ENCODE measurements at places on chromosomes 2 and 18. TPM values are rescaled to one million over a fixed set of nuclear protein-coding genes. Genes with fewer than 3 reads are reported as not detected.

KLF11 gene
- total RNA-seq = 29.6 TPM

GREB1L gene
- not detected for total RNA-seq

SCN7A gene
- total RNA-seq = not detected

- H3K4me3 ChIP-seq = peak overlapping the region; percentile 58
- peak; percentile 28 for DNase-seq
- H3K4me1 ChIP-seq = peaks cover 25% of the 10 kb centered on the region
- no peaks in the 10 kb centered on the region for H3K36me3 ChIP-seq
- H3K27me3 ChIP-seq = peaks cover 40% of the 10 kb centered on the region
Measured at GRCh38 chr2:36356298-36356989, 866 bp downstream of the CRIM1 start.

DNA sequence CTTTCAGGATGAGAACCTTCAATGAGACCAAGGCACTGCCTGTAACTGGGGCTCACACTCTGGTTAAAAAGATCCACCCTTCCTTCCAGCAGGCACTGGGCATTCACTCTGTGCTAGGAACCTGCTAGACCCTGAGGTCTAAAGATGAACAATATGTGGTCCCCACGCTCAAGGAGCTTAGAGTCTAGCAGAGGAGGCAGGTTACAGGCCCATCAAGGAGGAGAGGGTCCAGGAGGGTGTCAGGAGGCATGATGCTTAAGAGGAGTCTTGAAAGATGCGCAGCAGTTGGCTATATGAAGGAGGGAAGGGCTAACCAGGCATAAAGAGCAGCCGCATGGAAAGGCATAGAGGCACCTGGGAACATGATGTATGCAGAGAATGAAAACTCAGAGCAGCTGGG, 4.5 kb downstream of the ANKRD53 start:
- peaks cover 25% of the 10 kb centered on the region for H3K36me3 ChIP-seq
- H3K4me3 ChIP-seq = no peak overlapping the region
- peaks cover 24% of the 10 kb centered on the region for H3K4me1 ChIP-seq
- H3K27ac ChIP-seq = no peak overlapping the region
- H3K27me3 ChIP-seq = no peaks in the 10 kb centered on the region

DNA sequence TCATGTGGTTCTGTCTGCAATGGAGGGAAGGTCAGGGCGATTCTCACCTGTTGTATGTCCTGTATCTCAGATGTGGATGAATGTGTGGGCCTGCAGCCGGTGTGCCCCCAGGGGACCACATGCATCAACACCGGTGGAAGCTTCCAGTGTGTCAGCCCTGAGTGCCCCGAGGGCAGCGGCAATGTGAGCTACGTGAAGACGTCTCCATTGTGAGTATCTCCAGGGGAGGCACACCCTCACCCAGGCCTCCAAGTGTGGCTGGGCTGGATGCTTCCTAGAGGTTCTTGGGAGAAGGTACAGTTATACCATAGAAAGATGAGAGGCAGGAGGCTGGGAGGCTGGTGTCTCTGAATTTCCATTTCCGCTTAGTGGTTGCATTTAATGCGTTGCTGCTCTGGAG, 46.9 kb downstream of the FBLN7 start:
- H3K27me3 ChIP-seq = no peaks in the 10 kb centered on the region
- peaks cover 83% of the 10 kb centered on the region for H3K4me1 ChIP-seq
- no peak for DNase-seq
- peak overlapping the region; percentile 27 for H3K27ac ChIP-seq
- H3K4me3 ChIP-seq = no peak overlapping the region

DNA sequence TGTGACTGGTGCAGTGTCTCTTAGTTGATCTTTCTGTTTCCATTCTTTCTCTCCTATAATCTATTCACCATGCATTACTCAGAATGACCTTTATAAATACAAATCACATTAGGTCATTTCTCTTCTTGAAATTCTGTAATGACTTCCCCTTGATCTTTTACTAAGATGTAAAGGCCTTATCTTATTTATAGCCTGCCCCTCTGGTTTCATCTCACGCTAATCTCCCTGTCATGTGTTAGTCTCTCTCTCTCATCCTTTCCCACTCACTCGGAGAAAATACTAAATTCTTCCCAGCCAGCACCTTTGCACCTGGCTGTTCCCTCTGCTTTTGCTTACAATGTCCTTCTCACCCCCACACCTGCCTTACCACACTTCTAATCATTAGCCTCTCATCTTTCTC, 530.8 kb downstream of the ADCYAP1 start:
- H3K27ac ChIP-seq = no peak overlapping the region
- no peaks in the 10 kb centered on the region for H3K4me1 ChIP-seq
- no peak for DNase-seq
- no peak overlapping the region for H3K4me3 ChIP-seq
- H3K27me3 ChIP-seq = no peaks in the 10 kb centered on the region

DNA sequence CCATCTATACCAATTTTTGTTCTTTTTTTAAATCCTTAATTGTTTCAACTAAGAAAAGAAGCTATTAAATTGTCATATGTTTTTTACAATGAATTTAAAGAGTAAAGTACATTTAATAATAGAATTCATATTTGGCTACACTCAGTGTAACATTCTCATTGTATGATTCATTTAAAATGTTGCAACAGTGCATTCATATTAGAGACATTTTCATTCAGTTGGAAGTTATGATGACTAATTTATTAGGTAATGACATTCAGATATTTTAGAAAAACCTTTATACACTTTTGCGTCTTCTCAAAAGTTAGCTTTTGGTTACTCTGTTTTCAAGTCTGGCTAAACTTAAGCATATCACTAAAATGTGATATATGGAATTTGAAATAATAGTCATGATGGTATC, 887.5 kb upstream of the NRXN1 start:
- no peaks in the 10 kb centered on the region for H3K4me1 ChIP-seq
- H3K27ac ChIP-seq = no peak overlapping the region
- H3K27me3 ChIP-seq = no peaks in the 10 kb centered on the region
- H3K4me3 ChIP-seq = no peak overlapping the region
- H3K36me3 ChIP-seq = no peaks in the 10 kb centered on the region

DNA sequence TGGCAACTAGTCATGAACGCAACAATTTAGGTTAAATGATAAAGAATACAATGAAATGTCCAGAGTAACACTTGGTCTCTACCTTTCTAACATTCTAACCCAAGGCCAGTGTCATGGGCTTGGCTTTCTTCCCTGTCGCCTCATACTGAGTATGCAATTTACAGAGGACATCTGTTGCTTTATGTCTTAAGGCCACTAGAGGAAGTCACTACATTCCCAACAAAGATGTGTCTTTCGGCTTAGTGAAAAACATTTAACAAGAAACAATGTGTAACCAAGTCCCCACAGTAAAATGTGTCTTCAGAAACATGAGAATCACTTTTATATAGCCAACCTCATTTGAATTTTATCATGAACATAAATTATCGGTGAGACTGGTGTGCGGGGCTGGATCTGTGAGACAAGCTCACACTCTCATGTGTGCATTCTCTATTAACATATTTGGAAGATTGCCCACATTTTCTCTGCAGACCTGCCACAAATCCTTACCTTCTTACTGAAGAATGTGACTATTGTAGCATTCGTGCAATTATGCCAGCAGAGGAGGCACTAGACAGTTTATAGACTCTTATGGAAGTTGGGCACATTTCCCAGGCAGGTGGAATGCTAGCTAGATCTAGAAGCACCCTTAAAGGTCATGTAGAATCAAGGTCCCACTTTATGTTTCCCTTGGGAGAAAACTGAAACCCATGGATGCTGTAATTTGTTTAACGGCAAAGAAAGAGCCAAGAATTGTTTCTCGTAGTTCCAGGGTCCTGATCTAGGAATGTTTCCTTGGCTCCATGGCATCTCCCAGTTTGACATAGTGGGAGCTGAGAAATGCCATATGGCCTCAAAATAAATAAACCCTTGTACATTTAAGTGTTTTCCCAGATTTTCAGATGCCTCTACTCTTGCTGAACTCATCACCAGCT, 101.8 kb downstream of the CD226 start:
- H3K4me3 ChIP-seq = no peak overlapping the region
- no peak for DNase-seq
- no peaks in the 10 kb centered on the region for H3K36me3 ChIP-seq
- H3K4me1 ChIP-seq = no peaks in the 10 kb centered on the region

ALK gene
- total RNA-seq = not detected

STARD6 gene
- total RNA-seq = not detected

DNA sequence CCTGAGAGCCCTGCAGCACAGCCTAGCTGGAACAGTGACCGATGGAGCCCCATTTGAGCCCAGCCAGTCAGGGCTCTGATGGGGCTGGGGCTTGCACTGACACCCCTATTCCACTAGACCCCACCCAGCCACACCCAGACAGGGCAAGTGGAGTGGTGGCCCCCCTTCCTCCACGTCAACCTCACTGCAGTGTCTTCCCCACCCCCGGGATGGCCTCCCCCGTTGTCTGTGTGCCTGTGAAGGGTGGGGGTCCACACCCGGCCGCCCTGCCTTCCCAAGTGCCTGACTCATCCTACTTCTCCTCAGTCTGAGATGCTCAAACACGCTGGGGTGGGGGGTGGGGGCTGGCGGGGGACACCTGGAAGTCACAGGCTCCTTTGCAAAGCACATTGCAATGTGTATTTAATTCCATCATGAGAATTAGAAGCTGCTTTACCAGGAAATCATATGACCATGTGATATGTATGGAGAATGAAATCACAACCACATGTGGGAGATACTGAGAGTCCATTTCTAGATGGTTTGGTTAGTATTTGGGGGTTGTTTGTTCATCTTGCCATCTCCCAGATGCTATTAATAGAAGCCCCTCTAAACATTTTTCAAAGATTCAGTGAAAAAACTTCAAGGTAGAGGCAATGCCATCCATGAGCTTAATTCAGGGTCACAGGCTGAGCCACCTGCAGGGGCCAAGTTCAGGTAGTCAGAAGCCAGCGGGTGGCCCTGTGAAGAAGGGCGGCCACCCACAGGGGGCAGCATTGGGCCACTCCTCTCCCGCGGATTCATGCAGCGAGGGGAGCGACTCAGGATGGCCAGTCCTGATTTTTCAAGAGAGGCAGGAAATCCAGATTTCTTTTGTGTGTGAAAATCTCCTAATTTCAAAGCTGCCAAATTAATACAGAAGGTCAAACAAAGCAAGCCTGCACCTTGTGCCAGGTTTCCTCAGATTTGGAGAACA, 22.7 kb upstream of the GMPPA start:
- no peaks in the 10 kb centered on the region for H3K27me3 ChIP-seq
- H3K27ac ChIP-seq = no peak overlapping the region
- no peak overlapping the region for H3K4me3 ChIP-seq
- H3K36me3 ChIP-seq = no peaks in the 10 kb centered on the region
- DNase-seq = peak; percentile 35

DNA sequence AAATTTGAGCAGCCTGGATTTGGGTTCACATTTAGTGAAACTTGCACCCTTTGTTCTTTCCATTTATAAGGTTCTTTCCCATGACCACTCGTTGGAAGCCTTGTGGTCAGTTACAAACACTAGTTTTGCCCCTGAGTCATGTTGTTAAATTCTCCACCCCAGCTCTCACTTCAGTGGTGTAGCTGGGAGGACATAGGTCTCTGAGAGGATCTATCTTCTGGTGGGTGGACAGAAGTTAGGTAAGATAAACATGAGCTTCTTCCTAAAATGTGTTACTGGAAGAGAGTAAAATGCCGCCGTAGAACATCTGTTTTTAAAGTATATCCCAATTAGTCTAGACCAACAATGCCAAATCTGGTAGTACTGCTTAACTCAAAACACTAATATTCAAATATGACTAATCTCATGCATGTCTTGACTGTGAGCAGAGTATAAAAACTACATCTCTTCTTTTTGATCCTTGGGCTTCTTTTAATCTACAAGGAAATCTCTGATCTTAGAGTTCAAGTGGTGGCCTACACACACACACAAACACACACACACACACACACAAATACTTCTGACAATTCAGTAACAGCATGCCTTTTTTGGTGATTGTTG, 162.6 kb upstream of the FN1 start:
- H3K36me3 ChIP-seq = no peaks in the 10 kb centered on the region
- no peaks in the 10 kb centered on the region for H3K4me1 ChIP-seq
- no peak overlapping the region for H3K4me3 ChIP-seq
- no peak overlapping the region for H3K27ac ChIP-seq
- H3K27me3 ChIP-seq = no peaks in the 10 kb centered on the region
- no peak for DNase-seq

FEV gene
- total RNA-seq = not detected

DNA sequence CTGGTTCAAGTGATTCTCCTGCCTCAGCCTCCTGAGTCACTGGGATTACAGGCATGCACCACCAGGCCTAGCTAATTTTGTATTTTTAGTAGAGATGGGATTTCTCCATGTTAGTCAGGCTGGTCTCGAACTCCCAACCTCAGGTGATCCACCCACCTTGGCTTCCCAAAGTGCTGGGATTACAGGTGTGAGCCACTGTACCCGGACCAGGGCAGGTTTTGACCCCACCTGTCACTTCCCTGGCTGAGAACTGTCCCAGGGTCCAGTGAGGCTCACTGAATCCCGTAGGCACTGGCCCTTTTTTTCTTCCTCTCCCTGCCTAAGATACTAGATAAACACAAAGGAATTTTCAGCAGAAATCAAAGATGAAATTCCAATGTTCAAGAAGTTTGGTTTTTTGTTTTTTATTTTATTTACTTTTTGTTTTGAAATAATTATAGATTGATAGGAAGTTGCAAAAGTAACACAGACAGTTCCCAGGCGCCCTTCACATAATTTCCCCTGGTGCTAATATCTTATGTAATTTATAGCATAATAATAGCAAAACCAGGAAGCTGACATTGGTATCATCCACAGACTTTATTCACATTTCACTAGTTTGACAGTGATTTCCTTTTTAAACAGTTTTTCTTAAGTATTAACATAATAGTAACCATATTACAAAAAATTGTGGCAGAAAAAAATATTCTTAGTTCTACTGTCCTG, 52.4 kb upstream of the B3GNT7 start:
- no peaks in the 10 kb centered on the region for H3K36me3 ChIP-seq
- no peak overlapping the region for H3K4me3 ChIP-seq
- H3K27me3 ChIP-seq = no peaks in the 10 kb centered on the region
- no peak for DNase-seq
- H3K4me1 ChIP-seq = no peaks in the 10 kb centered on the region

DNA sequence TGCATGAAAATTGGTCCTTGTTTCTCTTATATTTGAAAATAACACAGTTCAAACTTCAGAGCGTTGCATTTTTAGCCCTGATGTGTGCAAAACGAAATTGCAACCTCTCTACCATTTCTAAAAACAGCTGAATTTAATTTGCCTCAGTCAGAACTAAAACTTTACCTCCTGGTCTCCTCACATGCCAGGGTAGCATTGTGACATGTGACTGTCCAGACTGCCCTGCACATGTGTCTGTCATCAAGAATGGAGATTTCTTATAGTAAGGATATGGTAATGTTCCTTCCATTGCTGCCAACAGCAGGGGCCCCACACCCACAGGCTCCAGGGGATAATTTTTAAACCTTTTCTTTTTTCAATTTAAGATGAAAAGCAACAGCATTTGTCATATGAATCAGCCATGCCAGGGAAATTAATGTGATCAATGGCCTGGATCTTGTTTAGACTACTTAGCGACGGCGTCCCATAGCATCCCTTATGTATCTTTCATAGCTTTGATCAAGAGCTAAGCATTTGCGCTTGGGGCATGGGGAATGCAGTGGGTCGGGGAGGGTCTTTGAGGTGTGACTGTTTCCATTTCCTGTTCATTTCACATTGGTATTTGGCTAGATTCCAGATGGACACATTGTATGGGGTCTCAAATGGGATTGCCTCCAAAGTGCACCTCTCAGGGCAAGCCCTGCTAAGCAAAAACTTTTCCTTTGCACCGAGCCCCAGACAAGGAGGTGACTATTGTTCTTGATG, 92.4 kb upstream of the RASGRP3 start:
- no peak for DNase-seq
- H3K4me1 ChIP-seq = no peaks in the 10 kb centered on the region
- no peak overlapping the region for H3K27ac ChIP-seq
- H3K4me3 ChIP-seq = no peak overlapping the region
- H3K27me3 ChIP-seq = no peaks in the 10 kb centered on the region
- H3K36me3 ChIP-seq = no peaks in the 10 kb centered on the region

REG1A gene
- total RNA-seq = not detected
